ENCODE measurements at places on chromosomes 1 and 21.

GRCh38 chr21:31473685-31474345, 129.8 kb upstream of the TIAM1 start:
- peak; percentile 6 for DNase-seq

DNA sequence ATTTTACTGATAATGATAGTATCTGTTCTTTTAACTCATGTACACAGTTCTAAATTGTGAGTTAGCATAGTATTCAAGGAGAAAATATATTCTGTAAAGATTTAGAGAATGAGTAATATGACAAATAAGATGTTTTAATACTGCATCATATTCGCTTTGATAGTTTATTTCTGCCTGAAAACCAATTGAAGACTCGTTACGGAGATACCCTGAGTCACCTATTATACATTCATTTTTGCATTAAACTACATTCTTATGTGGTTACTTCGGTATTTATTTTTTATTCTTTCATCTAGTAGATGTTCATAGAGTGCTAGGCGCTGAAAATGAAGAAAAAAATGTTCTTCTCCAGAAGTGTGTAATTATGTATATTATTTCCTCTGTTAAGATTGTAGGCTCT, 5.3 kb downstream of the UHMK1 start:
- DNase-seq = peak; percentile 71

- no peak for DNase-seq
Observed at GRCh38 chr1:89542345-89542744, 17.7 kb downstream of the LRRC8B start.

- peak; percentile 61 for DNase-seq
Observed at GRCh38 chr1:204763773-204764427, 78.4 kb upstream of the LRRN2 start.

DNA sequence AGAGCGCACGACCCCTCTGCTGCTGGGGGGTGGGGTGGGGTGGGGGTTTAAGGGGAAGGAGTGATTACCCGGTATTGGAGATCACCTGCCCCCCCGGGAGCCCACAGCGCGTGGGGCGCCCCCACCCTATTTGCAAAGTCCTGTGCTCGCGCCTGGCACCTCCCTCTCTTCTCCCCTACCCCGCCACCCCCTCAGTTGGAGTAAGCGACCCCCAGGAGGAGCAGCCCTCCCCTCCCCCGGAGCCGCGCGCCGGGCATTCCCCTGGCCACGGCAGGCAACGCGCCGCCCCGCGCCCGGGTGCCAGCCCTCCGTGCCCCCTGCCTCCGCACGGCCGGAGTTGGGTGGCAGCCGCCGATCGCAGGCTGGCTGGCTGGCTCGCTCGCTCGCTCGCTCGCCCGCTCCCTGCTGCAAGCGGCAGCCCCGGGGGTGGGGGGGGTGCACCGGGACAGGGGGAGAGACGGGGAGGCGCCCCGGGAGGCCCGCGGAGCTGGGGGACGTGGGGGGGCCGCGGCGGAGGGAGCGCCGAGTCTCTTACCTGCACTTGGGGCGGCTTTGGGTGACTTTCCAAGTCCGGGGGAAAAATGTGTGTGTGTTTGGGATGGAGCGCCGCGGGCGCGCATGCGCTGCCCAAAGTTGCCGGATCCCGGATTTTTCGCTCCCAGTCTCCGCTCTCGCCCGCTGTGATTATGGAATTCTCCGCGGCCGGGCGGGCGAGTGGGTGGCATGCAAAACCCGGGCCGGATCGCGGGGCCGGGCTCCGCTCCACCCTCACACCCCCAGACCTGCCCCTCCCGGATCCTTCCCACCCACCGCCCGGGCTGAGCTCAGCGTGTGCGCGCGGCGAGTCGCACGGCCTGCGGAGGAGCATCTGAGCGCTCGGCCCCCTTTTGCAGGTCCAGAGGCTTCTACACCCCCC, at the start of gene CASZ1:
Gene CASZ1 (minus strand): TSS at position 618 of the 916 bp plus-strand sequence. CDS start 102,757 bp downstream, outside the sequence.
- peak; percentile 90 for DNase-seq

- no peak for DNase-seq
Observed at GRCh38 chr1:158140764-158141192, 39.9 kb upstream of the CD1D start.

GRCh38 chr1:228294717-228295116, 86.9 kb downstream of the OBSCN start:
- no peak for DNase-seq

DNA sequence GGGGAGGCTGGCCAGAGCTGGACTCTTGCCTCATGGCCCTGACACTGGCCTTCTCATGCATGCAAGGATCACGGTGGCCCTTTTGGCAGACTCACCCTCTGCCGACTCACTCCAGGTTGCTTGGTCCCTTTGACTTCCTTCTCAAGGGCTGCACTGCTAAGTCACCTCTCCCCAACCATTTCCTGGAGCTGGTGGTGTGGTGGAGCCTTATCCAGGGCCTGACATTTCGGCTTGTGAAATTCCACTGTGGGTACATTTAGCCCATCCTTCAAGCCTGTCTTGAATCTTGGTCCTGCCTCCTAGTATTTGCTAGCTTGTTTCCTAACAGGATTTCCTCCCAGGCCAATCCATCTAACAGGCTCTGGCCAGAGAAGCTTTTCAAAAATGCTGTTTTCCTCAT, 52.6 kb upstream of the JUN start:
- DNase-seq = no peak

DNA sequence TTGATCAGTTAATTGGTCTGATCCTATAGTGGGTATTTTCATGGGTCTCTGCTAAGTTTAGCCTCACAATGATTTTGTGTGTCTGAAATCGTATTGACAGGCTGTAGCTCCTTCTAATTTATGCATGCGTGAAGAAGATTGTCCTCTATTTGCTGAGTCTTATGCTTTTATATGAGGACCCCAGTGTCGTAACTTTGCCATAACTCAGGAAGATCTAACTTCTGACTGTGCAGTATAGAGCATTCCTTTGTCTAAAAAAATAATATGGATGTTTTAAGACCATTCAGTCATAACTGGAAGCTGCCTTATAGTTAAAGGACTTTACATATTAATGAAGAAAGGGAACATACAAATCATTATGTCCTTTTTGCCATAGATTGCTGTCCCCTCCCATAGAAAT, 73.3 kb downstream of the CAMTA1 start:
- peak; percentile 63 for DNase-seq

- DNase-seq = no peak
Observed at GRCh38 chr1:30043256-30043655, 680.1 kb downstream of the MATN1 start.
